ENCODE measurements at places on chromosomes 6 and 20. TPM values are rescaled to one million over a fixed set of nuclear protein-coding genes. Genes with fewer than 3 reads are reported as not detected.

DNA sequence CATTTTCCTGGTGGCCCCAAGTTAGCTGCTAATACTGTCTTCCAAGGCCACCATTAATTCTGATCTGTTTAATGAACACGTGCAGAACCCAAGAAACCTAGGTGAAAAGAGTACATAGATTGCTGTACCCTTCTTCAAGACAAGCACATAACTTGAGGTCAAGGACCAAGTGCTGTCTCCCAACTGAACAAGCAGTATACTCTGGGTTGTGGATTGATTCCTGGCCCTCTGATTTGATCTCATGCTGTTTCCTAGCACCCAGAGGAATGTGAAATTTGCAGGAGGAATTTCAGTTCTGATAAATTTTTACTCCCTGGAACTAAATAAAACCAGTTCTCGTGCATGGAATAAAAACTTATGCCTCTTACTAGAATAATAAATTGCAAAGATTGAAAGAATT is 75.6 kb downstream of the MTFR2 start:
- no peak for DNase-seq

DNA sequence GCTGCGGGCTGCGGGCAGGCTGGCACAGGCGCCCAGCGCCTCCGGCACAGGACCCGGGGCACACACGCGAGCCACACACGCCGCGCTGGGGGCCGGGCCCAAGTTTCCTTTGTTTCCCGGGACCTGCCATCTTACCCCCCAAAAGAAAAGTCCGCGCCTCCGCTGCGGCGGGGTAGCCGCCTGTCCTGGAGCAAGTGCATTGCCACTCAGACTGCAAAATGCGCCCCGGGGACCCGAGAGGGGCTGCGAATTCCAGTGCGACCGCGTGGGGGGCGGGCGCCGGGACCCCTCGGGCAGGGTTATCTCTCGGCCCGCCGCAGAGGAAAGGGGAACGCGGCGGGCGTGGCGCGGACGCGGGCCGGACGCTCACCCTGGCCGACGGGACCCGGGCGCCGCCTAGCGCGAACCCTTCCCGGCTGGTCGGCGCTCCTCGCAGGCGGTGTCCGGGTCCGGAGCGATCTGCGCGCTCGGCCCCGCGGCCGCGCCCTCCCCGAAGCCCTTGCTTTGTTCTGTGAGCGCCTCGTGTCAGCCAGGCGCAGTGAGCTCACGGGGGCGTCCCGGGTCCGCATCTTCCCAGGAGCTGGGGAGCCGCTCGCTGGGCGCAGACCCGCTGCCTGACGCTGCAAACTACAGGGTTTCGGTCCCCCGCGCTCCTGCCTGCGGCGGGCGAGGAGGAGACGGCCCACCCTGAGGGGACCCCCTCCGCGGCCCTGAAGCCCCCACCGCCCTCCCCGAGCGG is 639 bp upstream of the CD24 start:
- DNase-seq: no peak

DNA sequence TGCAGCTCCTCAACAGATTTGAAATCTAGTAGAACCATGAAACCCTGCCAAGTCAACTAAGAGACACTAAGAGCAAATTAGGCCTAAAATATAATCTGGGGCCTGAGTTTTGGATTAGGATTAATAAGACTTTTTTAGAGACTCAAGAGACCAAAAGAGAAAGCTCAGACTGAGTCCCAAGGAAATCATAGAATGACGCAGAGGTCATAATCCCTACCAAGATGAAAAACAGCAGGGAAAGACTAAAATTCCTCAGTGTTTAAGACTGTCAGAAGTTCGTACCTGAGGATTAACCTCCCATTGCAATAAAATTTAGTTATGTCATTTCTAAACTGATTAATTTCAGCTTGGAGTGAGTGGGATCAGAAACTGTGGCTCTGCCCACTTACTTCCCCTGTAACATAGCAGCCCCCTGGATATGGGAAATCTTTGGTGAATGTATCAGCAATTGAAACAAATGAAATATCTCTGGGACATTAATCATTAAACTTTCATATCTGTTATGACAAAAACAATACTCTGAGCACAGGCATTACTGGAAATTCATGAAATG is 200.3 kb downstream of the EDN1 start:
- DNase-seq: no peak

- DNase-seq: no peak
Measured at GRCh38 chr6:110653381-110653780, 161.9 kb downstream of the CDK19 start.

- no peak for DNase-seq
Measured at GRCh38 chr6:19301980-19302379, 535.2 kb upstream of the ID4 start.

DNA sequence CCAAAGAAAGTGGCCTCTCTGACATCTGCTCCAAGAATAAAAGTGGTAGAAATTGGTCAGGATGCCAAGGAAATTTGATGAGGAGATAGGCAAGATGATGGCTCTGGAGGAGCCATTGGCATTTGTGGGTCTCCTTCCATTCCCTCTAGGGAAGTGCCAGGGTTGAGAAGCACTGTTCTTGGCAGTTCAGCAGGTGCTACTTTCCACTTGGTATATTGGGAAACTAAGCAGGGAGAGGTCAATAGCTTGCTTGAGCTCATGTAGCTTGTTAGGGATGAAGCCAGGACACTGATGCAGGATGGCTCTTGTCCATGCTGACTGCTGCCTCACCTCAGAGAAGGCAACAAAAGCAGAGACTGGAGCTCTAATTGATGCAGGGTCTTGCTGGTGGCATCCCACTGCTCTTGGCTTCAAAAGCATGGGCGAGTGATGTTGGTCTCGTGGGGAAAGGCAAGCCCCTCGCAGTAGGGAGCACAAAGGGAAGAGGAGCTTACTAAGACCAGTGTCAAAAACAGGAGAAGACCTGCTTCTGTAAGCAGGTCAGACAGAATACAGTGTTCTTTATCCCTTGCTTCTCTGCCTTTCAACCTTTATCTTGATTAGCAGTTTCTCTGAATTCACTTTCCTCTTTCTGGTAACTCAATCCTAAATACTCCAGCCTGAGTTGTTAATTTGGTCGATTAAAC is 73.1 kb upstream of the RIPOR2 start:
- no peak for DNase-seq

The PBOV1 gene
- total RNA-seq: not detected

The PRSS16 gene
- total RNA-seq: not detected

The CRISP2 gene
- not detected for total RNA-seq

The NRN1 gene
- 1.7 TPM for total RNA-seq

The TNFRSF21 gene
- total RNA-seq: 24.0 TPM

Data from pulmonary artery endothelial cell (primary cell).